Temporal lobe (tissue), 4 donors: ENCODE measurements at places on chromosomes 4 and X. TPM values are rescaled to one million over a fixed set of nuclear protein-coding genes. Genes with fewer than 3 reads are reported as not detected.

The MSN gene
- 21.6 TPM for total RNA-seq

The CENPVL1 gene
- total RNA-seq = 1.7 TPM

The USP26 gene
- total RNA-seq = not detected

The ZNF732 gene
- total RNA-seq = 0.49 TPM

The MAP7D2 gene
- 9.3 TPM for total RNA-seq

The IL1RAPL1 gene
- 11.1 TPM for total RNA-seq

The MAGEE1 gene
- total RNA-seq = 12.0 TPM

The MAGEA10 gene
- not detected for total RNA-seq

The DCAF8L2 gene
- total RNA-seq = not detected

The ELF2 gene
- total RNA-seq = 87.5 TPM

The ADAM29 gene
- total RNA-seq = 0.49 TPM

The CENPE gene
- 3.4 TPM for total RNA-seq

The RASGEF1B gene
- total RNA-seq = 26.8 TPM

The PLA2G12A gene
- 20.4 TPM for total RNA-seq

The RPA4 gene
- total RNA-seq = 0.49 TPM

The N4BP2 gene
- total RNA-seq = 60.2 TPM
